ENCODE measurements at places on chromosomes 3 and 15.

DNA sequence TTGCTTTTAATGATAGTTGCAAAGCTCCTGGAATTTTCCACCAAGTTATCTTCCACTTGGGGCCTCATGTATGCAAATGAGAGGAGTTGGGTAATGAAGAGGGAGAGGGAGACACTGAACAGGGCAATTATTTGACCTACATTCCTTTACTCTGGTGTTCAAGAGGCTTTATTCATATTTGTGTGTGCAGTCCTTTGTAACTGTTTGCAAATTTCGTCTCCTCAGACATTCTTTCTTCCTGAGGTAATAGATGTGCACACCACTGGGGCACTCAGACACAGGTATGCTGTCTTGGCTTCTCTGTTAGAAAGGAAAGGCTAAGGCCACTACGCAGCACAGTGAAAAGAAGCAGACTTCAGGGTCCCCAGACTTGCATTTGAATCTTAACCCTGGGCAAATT, 189.7 kb upstream of the IL12A start:
- DNase-seq: no peak

GRCh38 chr3:141556034-141556433, 69.2 kb downstream of the RASA2 start:
- DNase-seq: no peak

DNA sequence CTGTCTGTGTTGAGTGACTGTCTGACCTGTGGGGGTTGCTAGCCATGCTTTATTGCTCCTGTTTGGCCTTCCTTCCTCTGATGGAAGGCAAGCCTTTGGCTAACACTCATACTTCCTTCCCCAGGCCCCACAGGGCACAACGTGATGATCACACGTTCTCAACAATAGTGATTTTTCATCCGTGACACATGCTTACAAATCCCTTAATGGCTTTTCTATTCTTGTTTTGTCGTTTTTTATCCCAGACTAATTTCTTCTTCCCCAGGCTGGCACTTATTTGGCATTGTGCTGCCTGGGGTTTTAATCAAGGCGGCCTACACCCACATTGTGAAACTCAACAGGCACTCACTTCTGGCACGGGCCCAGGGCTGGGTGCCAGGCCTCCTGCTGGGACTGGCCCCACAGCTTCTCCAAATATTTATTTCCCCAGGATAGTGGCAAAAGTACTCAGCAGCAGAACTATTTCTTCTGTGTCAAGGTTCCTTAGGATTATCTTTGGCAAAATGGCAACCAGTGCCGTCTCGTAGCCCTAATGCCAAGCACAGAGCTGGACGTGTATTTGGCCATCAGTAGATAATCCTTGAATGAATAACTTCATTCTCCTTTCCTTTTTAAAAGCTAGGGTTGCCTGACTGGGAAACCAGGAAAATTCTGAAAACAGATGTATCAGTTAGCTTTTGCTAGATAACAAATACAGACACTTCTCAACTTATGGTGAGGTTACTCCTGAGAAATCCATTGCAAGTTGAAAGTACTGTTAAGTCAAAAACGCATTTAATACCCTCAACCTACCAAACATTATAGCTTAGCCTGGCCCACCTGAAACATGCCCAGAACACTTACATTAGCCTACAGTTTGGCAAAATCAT, 30.6 kb downstream of the CMTM7 start:
- DNase-seq: no peak

DNA sequence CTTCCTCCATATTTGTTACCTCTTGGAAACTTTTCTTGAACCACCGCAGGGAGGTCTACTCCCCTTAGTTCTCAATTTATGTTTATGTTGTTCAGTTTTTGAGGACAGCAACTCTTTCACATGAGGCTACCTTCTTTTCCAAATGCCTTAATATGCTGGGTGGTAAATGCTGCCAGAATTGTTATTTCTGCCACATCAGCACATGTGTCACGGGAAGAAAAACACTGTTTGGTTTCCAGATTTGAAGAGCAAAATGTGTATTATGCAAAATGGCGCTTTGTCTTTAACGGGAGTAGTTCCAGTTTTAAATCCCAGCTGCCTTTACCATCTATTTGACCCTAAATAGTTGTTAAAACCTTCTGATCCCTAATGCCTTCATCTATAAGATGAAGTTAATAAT, 606.2 kb upstream of the TBL1XR1 start:
- DNase-seq: no peak

GRCh38 chr3:149781741-149782140, 10.6 kb downstream of the ANKUB1 start:
- DNase-seq: no peak

GRCh38 chr3:86937306-86937791, 53.6 kb downstream of the VGLL3 start:
- no peak for DNase-seq

- DNase-seq: no peak
Measured at GRCh38 chr15:74393423-74393822, 26.0 kb upstream of the CYP11A1 start.

DNA sequence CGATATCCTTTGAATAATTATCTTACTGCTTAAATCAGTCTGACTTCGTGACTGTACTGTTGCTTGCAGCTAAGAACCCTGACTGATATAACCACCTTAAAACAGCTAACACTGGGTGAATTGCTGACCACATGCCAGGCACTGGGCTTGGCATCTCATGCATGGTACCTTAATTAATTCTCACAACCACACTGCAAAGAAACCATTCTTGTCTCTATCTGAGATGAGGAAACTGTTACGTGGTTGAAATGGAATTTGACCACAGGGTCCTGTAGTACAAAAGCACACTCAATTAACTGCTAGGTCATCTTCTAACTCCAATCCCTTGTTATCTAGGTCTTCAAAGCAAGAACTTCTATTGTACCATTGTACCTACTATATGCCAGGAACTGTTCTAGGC, 92.7 kb upstream of the PRICKLE2 start:
- no peak for DNase-seq

- DNase-seq: no peak
Measured at GRCh38 chr3:149421764-149422163, 44.3 kb upstream of the TM4SF1 start.

DNA sequence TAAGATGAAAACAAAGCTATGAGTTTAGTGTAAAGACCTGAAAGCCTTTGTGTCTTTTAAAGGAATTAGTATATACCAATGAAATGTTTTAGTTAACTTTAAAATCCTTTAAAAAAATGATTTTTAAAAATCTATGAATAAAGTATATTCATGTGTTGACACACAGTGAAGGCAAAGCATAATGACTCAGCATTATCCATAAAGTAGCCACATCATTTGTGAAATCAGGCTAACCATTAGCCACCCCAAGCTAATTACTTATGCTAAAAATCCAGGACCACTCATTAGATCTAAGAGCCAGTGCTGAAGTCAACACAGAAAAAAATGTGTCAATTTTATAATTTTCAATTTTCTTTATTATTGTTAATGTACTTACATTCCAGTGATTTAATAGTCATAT, 310.2 kb downstream of the TBC1D5 start:
- no peak for DNase-seq

DNA sequence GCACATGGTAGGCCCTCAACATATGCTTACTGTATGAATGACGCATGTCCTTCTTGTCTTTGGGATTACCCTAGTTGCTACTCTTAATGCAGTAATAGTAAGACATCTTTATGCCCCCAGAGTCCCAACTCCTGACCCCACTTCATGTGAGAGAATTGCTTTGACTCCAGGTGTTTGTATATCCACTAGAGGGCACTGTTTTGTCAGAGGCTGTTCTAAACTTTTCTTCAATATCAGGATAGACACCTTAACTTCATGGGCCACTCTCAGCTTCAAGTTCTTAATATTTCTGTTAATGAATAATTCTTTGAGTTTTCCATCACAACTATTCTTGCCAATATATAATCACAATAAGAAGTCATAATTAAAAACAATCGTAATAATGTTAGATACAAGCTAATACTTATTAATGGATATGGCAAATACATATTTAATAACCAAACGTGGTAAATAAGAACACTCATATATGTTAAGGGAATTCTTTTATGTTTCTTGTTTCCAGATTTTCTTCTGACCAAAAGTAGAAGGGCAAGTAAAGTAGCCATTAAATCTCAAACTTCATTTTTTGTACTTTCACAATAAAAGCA, 337.2 kb upstream of the DNAJC19 start:
- DNase-seq: no peak

DNA sequence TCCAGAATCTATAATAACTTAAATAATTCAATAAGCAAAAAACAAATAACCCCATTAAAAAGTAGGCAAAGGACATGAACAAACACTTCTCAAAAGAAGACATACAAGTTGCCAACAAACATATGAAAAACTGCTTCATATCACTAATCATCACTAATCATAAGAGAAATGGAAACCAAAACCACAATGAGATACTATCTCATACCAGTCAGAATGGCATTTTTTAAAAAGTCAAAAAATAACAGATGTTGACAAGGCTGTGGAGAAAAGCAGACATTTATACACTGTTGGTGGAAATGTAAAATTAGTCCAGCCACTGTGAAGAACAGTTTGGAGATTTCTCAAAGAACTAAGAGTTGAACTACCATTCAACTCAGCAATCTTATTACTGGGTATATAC, 19.5 kb upstream of the ZMAT3 start:
- no peak for DNase-seq

DNA sequence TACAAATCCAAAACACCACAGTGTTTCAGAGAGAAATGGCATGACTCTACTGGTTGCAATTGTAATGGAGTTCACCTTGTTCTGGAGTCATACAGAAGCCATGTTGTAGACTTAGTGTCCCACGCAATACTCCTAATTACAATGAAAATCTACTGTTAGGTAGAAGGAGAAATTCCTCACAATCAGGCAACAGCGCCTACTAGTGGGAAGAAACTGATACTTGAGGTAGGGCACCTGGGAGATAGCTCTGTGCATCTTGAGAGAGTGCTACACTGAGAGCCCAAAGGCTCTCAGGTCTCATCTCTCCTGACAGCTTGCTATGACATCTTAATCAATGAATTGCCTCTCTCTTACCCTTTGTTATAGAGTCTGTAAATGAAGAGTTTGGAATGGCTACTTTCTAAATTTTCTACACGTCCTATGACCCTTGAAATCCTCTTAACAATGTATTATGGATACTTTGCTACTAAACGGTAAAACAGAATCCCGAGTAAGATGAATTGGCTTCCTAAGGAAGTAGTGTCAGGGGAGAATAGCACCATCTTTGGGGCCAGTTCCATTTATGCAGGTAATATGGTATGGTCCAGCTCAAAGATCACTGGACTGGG, 422.7 kb upstream of the TPRG1 start:
- DNase-seq: peak; percentile 26

- no peak for DNase-seq
Measured at GRCh38 chr3:129015388-129016105, 14.4 kb downstream of the EFCC1 start.

GRCh38 chr3:71332813-71333212, 250.7 kb downstream of the FOXP1 start:
- DNase-seq: no peak

DNA sequence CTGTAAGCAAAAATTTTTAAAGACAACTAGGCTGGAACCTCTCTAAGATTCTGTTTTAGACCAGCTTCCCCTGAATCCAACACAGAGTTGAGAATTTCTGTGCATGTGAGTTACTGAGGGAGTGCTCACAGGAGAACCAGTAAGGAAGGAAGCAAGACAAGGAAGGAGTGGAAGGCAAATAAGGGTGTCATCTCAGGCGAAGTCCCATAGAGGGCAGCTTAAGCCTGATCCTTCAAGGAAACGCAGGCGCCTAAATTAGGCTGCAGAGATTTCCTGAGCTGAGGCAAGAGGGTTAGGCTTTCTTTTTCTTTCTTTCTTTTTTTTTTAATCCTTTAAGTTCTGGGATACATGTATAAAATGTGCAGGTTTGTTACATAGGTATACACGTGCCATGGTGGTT, 36.2 kb upstream of the COL6A6 start:
- DNase-seq: no peak

GRCh38 chr15:61992518-61992917, 67.7 kb downstream of the VPS13C start:
- DNase-seq: no peak

- no peak for DNase-seq
Measured at GRCh38 chr3:19446687-19447086, 298.4 kb downstream of the KCNH8 start.

- no peak for DNase-seq
Measured at GRCh38 chr3:155682426-155683343, 62.2 kb downstream of the PLCH1 start.

DNA sequence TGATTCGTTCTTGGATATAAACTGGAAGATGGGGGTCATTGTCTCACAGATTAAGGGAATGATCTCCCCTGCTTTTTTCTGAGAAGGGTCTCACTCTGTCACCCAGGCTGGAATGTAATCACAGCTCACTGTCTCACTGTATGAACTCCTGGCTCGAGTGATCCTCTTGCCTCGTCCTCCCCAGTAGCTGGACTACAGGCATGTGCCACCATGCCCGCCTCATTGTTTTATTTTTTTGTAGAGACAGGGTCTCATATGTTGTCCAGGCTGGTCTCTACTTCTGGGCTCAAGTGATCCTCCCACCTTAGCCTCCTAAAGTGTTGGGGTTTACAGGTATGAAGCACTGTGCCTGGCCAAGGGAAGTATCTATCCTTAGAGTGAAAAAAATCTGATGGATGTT, 5.4 kb downstream of the OXSR1 start:
- DNase-seq: no peak

- DNase-seq: no peak
Measured at GRCh38 chr15:101018016-101018415, 98.9 kb downstream of the LRRK1 start.

DNA sequence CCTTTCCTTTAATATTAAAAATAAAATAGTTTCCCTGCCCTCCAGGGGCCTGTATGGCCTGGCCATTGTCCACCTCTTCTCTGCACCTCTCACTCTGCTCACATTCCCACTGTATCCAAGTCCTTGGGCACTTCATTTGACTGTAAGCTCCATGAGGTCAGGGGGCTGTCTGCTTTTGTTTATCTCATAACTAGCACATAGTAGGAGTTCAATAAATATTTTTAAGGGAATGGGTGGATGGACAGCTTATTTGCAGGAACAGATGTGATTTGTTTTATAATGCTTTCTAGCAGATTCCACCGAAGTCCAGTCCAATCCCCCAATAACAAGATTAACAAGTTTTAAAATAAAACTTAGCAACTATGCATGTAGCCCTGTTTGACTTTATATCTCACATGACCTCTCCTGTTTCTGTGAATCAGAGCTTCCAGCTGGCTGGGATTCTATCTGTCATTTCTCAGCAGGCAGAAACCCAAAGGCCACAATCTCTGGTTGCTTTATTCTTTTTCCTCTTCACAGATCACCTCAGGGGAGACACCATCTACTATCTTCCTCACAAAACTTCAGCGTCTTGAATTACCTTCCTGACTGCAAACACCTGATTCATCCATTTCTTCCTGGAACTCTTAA, 123.0 kb upstream of the NR2F2 start:
- no peak for DNase-seq

- no peak for DNase-seq
Measured at GRCh38 chr3:193938613-193939012, 197.3 kb upstream of the HES1 start.
